Fibroblast of skin of right biceps (primary cell): ENCODE measurements at places on chromosomes 5 and 9.
A peak's percentile ranks its signal among the peaks of the same experiment; 100 is the strongest.

- no peak for DNase-seq
Measured at GRCh38 chr9:101421653-101422065, 13.9 kb downstream of the ALDOB start.

DNA sequence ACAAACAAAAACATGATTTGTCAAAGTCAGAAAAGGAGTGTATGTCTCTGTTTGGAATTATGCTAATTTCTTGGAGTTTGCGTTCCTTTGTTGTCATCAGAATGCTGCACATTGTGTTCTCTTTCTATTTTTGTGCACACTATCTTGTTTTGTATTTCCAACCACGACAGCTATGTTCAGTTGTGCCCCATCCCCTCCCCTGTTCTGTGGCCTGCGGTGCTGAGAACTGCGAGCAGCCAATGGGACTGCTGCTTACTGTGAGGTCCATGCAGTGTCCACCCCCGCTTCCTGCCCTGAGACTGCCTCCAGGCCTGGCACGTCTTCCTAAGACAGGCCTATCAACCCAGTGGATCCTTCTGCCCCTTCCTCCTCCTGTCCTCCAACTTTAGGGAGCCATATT, 76.8 kb downstream of the PALM2AKAP2 start:
- DNase-seq, result peak; percentile 49

DNA sequence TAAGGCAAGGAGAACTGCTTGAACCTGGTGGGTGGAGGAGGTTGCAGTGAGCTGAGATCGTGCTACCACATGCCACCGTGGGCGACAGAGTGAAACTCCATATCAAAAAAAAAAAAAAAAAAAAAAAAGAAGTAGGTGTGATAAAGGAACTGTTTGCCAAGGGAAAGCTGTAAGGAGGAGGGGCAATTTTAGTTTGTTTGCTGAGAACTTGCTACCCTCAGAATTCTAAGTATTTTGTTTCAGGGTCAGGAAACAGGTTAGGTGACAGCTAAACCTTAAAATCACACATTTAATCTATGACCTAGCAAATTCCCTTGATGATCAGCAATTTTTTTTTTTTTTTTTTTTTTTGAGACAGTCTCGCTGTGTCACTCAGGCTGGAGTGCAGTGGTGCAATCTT, 7.2 kb upstream of the ARRDC3 start:
- DNase-seq, result no peak

DNA sequence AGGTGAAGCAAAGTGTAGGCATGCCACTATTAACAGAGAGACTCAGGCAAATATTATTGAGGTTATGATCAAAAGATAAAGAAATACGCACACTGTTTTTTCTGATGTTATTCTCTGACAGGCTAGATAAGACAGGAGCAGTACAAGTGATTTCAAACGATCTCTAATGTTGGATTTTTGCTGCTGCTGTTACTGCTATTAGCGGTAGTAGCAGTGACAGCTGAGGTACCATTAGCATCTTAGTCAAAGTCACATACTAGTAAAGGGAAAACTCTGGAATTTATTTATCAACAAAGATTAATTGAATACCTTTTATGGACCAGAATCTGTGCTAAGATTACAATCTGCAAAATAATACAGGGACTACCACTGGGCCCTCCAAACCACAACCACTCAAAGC, 362.4 kb upstream of the CDH6 start:
- DNase-seq, result no peak
